Activated naive CD4-positive, alpha-beta T cell treated with anti-CD3 and anti-CD28 coated beads, Interleukin-2, amount 50 U/mL, for 72 hours (primary cell): ENCODE measurements at places on chromosomes 13 and 19. TPM values are rescaled to one million over a fixed set of nuclear protein-coding genes. Genes with fewer than 3 reads are reported as not detected.

PLPP2 gene
- total RNA-seq: 0.95 TPM

TYROBP gene
- 0.75 TPM for total RNA-seq

DNA sequence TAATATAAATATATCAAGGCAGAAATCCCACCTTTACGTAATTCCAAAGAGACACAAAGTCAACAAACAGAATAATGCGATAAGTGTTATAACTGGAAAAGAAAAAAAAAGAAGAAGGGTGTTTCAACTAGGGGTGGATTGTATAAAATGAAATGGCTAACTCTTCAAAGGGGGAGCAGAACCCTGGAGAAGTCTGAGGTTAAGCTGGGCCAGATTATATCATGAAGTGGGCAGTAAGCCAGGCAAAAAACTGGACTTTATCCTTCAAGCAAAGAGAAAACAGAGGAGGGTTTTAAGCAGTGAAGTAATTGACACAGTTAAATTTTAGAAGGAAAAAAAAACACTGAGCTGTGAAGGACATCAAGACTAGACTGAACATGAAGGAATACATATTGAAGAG lies 41.9 kb downstream of the TBC1D4 start:
- DNase-seq: no peak

DNA sequence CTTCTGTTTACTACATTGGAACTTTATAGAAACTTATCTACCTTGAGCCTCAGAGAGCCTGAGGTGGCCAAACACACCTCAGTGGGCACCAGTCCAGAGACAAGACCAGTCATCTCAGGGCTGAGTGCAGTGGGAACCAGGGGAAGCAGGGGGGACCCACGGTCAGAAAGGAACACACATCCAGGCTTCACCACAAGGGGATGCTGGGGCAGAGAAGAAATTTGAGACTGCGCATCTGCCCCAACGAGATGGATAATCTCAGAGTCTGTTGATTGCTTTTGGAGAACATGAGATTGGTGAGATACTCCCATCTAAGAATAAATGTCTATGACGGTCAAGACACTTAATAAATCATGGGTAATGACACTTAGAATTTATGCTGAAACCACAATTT lies 98.7 kb downstream of the DOCK9 start:
- no peak for DNase-seq

DNA sequence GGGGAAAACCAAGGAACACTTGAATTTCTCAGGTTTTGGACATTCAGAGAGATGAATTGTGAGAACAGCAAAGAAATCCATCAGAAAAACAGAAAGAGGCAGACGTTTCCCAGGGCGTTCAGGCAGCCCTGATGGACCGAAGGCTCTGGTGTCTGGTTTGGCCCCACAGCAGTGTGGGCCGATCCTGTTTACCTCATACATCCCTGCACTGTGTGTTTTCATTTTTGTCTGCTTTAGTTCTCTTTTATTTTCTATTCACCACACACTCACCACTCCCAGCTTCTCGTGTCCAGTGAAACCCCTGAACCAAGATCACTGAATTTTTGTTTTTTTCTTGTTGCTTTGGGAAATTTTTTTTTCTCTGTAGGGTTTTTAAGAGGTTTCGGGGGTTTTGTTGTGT lies 11.9 kb upstream of the WDR18 start:
- DNase-seq: no peak

GRCh38 chr19:17726136-17726741 lies 7.0 kb downstream of the MAP1S start:
- DNase-seq: no peak

DNA sequence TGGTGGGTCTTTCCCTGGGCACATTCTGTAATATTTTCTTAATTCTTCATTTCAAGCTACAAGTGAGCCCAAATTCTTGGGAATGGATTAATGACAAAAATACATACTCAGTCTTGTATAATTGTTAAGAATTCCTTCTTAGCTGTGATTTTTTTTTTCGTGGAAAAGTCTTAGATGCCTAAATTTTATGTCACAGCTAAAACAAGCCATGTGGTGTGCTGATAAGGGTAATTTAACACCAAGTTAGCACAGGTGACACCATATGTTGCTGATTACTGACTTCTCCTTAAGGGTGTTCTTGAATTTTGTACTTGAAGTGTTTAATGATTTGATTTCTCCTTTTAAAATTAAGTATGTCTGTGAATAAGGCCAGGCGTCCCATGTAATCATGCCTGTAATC lies 29.3 kb downstream of the WDFY2 start:
- DNase-seq: no peak

- no peak for DNase-seq
Measured at GRCh38 chr19:46392252-46392801, 21.0 kb downstream of the CCDC8 start.

DNA sequence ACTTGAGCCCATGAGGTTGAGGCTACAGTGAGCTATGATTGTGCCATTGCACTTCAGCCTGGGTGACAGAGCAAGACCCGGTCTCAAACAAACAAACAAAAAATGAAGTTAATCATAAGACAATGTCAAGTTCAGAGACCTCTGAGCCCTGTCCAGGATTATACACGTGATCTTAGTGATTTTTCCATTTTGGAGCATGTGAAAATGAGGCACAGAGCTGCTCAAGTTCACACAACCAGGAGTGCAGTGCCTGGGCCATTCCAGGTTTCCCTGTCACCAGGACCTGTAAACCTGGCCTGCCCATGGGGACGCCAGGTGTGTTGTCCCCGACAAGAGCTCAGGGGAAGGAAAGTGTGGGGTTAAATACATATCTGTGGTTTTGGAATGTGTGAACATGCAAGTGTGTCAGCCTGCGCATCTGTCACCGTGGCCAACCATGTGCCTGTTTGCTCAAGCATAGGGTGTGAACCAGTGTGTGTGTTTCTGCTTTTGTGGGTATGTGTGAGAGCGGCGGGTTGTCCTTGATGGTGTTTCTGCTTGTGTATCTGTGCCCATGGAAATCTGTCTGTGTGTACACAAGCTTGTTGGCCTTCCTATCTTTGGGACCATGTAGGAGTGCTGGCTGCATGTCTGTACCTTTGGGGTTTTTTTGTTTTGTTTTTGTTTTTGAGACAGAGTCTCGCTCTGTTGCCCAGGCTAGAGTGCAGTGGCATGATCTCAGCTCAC lies 1.5 kb upstream of the FXYD1 start:
- no peak for DNase-seq
